Cerebellar nuclear complex (tissue), 1 donor: ENCODE measurements at places on chromosomes 5 and 9.

- no peak for DNase-seq
Measured at GRCh38 chr5:172336264-172336663, 52.7 kb upstream of the UBTD2 start.

DNA sequence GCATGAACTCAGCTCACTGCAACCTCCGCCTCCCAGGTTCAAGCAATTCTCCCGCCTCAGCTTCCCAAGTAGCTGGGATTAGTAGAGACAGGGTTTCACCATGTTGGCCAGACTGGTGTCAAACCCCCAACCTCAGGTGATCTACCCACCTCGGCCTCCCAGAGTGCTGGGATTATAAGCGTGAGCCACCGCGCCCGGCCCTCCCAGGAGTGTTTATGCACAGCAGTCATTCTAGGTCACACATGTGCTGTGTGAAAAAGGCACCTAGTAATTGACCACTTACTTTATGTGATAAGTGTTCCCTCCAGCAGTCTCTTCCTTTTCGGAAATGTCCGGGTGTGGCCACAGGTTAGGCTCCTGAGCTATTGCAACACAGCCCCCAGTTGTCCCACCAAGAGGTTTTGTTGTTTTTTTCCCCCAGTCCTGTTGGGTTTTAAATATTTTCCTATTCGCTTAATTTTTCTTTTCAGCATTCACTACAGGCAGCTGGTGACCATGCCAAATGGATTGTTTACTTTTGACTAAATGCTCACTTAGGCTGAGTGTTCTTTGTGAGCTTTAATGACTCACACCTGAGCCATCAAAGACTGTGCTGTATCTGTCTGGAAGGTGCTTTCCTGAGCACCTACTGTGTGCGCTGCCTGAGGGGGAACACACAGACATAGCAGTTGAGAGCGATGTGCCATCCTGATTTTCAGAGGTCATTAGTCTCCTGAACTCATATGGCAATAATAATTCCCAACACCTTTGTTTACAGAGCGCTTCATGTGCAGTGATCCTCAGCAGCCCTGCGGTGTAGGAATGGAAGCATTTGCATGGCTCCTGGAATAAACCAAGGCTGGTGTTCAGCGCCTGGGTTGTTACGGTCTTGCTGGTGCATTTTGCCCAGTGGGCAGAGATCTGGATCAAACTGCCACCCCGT lies 94.3 kb downstream of the MVB12B start:
- no peak for DNase-seq

GRCh38 chr5:154844809-154845208 lies 5.6 kb downstream of the FAXDC2 start:
- no peak for DNase-seq

DNA sequence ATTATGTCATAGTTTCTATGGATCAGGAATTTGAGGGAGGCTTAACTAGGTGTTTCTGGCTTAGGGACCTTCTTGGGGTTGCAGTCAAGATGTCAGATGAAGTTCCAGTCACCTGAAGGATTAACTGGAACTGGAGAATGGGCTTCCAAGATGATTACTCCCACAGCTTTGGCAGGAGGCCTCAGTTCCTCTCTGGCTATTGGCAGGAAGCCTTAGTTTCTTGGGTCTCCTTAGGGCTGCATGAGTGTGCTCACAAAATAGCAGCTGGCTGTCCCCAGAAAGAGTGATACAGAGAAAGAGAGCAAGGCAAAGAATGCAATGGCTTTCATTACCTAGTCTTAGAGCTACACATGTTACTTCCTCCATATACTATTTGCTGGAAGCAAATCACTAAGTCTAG lies 138.1 kb upstream of the TLE4 start:
- no peak for DNase-seq

GRCh38 chr9:113957351-113957750 lies 81.2 kb downstream of the ZNF618 start:
- DNase-seq, result no peak

- DNase-seq, result no peak
Measured at GRCh38 chr5:151923866-151924476, 680 bp downstream of the GLRA1 start.

GRCh38 chr9:114185570-114186490 lies 30.5 kb downstream of the COL27A1 start:
- DNase-seq, result no peak

DNA sequence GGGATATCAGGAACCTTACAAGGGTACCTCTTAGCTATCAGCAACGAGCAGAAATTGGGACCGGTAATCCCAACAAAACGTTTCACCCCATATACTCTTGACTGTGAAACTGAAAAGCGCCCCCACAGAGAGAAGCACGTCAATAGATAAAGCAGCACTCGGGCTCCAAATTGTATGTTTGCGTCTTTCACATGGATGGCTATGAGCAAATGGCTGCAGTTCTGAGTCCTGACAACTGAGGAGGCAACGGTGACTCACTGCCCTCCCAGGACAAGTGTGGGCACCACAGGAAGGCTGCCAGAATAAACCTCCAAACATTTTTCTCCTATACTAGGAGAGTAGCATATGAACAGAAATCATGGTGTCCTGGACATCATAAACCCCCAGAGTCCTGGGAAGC lies 36.6 kb downstream of the SEMA4D start:
- DNase-seq, result no peak

GRCh38 chr9:33289936-33290246 lies 425 bp upstream of the NFX1 start:
- DNase-seq, result no peak

- DNase-seq, result no peak
Measured at GRCh38 chr5:98954392-98955028, 25.7 kb upstream of the CHD1 start.

GRCh38 chr5:158619083-158619788 lies 480.5 kb downstream of the EBF1 start:
- no peak for DNase-seq

DNA sequence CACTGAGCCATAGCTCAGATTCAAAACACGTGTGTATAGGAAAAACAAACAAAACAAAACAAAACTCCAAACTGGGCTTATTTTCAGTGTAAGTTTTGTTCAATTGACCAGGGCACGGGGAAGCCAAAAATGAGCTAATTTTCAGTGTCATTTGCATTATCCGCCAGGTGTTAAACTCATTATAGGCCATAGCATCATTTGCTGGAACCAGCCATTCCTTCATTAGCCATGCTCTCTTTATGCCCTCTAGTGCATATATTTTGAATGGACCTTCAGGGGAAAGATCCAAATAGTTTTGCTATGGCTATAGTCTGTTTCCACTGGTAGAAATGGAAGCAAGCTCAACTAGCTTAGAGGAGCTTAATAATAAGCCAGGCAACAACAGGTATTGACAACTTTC lies 1205.2 kb upstream of the DMAC1 start:
- DNase-seq, result no peak

DNA sequence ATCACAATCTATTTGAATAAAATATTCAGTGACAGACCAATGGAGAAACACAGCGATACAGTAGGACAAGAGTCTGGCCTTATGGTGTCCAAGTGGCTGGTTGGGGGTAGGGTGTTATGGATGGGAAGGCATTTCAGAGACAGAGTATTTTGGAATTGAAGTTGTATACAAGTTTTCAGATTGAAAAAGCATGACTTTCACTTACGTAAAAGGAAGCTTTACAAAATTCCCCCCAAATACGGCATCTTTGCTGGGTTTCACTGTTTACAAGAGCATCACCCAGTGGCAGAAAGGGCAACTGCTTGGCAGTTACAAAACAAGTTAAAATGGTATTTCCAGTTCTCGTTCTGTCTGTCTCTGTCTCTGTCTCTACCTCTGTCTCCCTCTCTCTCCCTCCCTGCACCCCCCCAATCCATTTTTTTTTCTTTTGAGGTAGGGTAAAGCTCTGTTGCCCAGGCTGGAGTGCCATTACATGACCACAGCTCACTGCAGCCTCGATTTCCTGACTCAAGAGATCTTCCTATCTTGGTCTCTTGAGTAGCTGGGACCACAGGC lies 86.2 kb downstream of the PTPN3 start:
- DNase-seq, result no peak

DNA sequence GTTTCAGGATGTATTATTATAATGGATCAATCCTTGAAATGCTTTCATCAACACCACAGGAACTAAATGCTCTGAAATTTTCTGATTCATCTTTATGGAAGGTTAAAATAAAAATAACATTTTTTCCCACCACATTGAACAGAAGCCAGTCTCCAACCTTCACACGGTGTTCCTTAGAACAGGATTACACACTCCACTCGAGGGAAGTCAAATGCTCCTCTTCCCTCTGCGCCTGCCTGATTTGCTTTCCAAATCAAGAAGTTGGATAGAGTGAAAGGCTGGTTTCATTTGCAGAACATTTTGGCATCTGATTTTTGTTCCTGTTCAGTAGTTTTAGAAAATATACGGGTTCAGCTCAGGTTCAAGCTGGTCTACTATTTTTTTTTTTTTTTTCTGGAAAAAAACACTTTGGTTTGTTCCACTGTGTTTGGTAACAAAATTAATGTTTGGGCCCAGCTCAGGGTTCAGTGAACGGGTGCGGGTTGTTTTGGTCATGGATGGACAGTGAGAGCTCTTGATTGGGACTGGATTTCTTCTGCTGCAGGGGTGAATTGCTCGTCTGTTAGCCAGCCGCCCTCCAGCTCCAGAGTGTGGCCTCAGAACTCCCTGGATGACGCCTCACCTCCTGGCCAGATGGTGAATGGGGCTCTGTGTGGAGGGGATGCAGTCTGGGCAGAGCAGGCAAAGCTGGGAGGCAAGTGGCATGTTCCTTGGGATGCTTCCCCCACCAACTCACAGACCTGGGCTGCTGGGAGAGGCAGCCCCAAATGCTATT lies 82.4 kb upstream of the STC2 start:
- no peak for DNase-seq

DNA sequence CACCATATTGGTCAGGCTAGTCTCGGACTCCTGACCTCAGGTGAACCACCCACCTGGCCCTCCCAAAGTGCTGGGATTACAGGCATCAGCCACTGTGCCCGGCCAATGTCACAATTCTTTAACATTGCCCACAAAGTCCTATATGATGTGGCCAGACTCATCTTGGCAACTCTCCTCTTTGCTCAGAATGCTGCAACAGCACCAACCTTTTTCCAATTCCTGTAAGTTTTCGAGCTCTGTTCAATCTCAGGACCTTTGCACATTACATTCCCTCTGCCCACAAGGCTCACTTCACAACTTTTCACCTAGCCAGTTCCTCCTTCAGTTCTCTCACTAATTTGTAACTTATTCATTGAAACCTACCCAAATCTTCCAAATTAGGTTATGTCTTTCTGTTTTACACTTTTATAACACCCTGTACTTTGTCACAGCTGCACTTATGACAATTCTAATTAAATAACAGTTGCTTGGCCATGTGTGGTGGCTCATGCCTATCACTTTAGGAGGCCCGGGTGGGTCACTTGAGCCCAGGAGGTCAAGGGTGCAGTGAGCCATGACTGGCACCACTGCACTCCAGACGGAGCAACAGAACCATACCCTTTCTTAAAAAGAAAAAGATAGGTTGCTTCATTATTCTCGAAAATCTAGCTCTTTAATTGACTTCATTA lies 30.9 kb upstream of the GLDC start:
- no peak for DNase-seq

GRCh38 chr5:167716126-167716775 lies 575.2 kb upstream of the WWC1 start:
- DNase-seq, result no peak

DNA sequence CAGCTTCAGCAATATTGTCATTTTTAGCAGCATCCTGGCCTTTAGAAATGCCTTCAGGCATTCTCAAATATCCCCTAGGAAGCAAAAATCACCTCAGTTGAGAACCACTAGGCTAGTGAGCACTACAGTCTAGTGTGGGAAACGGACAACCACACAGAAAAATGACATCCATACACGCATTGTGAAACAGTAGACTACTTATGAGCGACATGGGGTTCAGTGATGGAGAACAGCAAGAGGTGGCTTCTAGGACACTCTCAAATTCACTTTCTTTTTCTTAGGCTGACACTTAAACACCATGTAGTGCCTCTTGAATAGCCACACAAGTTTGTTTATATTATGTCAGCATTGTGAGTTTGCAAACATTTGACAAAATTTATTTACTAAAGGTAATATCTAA lies 203.0 kb downstream of the KDM4C start:
- no peak for DNase-seq

GRCh38 chr9:106716820-106717219 lies 146.1 kb upstream of the ZNF462 start:
- no peak for DNase-seq

DNA sequence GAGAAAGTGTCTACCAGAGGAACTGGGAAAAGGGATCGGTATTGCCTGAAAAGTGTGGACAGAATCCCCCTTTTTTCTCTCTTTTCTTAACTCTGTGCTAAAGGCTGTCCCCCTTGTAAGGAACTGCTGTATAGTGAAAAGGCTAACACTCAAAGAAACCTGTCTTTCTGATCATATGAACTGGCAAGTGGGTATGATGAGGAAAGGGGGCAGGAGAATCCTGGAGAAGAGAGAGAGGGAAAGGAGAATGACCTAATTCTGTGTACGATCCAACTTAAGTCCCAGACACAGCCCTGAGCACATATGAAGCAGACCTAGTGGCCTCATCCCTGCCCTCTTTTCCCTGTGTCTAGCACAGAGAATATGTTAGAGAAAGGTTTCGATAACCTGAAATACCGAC lies 967 bp downstream of the ANKRD31 start:
- no peak for DNase-seq

- DNase-seq, result no peak
Measured at GRCh38 chr5:76422227-76422626, 19.1 kb downstream of the IQGAP2 start.

- no peak for DNase-seq
Measured at GRCh38 chr5:125536095-125536494, 789.7 kb upstream of the ZNF608 start.

- DNase-seq, result no peak
Measured at GRCh38 chr5:1468629-1469527, 23.6 kb upstream of the SLC6A3 start.
